ENCODE measurements at places on chromosomes 4 and X. TPM values are rescaled to one million over a fixed set of nuclear protein-coding genes. Genes with fewer than 3 reads are reported as not detected.

DNA sequence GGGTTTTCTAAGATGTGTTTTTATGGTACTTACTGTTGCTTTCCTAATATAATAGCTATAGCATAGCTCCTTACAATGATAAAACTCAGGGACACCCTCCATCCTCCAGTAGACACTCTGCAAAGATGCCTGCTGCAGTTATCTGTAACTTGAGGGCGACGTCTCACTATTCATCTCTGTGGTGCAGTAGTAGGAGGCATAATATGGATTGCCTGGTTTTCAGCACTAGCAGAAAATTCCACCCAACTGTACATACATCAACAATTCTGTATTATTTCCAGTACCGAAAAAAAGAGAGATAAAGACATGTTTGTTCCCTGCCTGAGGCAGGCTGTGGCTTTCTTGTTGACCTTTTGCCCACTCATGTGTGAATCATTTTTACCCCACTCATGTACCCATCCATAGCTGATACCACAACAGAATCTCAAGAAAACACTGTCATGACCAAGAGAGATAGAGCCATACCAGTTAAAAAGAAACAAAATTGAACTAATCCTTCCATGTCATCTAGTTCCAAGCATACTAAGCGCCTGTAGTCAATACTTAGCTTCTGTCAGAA lies 220.1 kb downstream of the RAB28 start:
- DNase-seq, result no peak

Gene REPS2
- 3.8 TPM for total RNA-seq

Gene SMIM10
- total RNA-seq, result 2.2 TPM

DNA sequence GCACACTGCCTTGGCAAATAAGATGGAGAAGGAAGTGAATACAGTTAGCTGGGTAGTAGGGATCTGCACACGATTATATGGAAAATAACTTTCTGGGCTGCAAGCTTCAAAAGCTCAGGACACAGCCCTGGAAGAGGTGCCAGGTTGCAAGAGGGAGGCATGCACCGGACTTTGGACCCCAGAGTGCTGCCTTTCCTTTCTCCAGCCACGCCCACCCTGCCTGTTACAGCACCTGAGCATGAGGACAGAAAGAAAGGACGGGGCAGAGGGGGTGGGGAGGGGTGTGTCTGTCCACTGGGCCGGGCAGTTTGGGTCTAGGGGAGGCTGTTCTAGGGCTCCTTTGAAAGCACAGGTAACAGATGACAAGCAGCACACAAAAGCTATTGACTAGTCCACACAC lies 152.8 kb downstream of the ENPP6 start:
- no peak for DNase-seq

DNA sequence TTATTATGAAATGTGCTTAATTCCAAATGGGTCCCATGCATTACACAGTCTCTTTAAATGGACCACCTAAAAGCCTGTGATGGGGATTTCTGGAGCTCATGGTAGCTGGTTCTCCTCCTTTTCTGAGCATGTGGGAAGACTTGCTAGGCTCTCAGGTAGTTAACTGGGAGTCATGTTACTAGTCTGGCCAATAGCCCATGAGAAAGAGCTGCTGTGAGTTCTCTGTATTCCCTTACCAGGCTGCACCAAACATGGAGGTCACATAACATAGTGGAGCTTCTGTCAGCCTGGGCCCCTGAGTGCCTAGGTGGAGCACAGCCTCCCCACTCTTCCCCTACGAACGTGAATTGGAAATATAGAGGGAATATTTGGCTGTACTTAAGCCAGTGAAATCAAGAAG lies 198.4 kb downstream of the MAML3 start:
- no peak for DNase-seq

Measured in pulmonary artery endothelial cell (primary cell).